ENCODE measurements at places on chromosomes 5 and 9.

DNA sequence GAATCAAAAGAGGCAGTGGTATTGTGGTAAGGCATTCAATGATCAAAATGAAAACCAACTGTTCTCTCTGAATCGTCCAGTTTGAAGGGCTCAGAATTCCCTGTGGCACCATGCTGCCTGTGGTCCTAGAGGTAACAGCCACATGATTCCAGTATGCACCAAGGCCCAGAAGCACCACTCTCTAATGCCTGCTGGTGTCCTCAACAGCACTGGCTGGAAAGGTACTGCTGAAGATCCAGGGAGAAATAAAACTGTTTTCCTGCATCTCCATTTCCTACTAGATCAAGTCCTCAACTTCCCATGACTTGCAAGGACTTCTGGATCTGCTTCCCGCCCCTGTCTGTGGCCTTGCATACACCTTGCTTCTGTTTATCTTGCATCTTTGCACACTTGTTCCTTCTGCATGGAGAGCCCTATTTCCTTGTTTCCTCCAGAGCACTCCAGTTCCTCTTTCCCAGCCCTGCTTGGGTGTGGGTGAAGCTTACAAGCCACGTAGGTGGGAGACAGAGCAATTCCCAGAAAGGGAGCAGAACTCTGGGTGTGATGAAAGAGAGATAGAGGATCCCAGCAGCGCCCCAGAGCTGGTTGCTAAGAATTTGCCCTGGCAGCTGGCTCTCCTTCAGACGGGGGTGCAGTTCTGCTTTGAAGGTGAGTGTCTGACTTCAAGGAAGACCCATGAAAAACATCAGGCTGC, 41.0 kb upstream of the EQTN start:
- no peak for DNase-seq

DNA sequence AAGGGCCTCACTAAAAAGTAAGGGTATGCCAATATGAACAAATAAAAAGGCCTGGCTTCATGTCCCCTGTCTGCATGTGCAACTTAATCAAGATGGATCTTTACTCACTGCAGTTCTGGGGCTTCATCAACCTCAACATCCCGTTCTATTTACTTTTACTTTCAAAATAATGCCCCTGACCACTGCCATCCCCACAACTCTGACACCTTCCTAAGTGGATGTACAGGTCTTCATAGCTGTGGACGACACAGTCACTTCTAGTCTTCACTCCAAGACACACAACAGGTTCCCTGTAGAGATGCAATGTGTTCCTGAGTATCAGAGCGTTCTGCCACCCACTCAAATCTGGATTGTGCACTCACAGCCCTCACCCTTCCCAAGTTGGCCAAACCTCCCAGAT, 136.1 kb downstream of the ENC1 start:
- no peak for DNase-seq

GRCh38 chr5:6737043-6737941, 24.1 kb downstream of the TENT4A start:
- no peak for DNase-seq

DNA sequence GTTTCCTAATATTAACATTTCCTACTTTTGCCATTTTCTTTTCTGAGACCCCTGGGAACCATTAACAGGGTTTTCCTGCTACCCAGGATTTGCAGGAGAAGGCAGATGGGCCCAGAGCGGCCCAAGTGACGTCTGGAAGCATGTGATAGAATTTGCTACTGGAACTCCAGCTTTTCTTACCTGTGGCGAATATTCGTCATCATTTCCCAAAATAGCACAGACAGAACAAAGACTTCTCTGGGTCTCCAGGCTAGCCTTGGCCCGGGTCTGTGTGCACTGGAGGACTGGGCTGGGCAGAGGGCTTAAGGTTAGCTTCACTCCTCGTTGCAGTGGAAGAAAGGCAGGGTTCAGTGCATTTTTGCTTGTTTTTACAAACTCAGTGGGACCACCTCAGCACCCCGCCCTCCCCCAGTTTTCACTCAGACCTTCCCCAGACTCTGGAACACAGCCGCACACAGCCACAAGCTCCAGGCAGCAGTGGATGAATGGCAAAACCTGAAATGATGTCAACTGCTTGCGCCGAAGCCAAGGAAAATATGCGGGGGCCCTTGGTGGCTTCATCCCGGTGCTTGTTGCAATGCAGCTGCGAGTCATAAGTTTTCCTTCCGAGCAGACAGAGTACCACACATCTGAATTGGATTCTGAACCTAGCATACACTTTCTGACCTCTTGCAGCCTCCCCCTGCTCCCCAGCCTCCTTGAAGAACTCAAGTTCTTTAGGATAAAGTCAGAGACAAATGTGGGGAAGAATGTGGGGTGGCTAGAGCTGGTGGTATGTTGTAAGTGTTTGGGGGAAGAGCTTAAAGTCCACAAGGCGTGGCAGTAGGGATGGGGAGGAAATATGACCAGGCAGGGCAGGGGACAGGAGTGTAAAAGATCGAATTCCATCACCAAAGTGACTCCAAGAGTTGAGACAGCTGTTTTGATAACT, 586.0 kb downstream of the CCDC171 start:
- no peak for DNase-seq

DNA sequence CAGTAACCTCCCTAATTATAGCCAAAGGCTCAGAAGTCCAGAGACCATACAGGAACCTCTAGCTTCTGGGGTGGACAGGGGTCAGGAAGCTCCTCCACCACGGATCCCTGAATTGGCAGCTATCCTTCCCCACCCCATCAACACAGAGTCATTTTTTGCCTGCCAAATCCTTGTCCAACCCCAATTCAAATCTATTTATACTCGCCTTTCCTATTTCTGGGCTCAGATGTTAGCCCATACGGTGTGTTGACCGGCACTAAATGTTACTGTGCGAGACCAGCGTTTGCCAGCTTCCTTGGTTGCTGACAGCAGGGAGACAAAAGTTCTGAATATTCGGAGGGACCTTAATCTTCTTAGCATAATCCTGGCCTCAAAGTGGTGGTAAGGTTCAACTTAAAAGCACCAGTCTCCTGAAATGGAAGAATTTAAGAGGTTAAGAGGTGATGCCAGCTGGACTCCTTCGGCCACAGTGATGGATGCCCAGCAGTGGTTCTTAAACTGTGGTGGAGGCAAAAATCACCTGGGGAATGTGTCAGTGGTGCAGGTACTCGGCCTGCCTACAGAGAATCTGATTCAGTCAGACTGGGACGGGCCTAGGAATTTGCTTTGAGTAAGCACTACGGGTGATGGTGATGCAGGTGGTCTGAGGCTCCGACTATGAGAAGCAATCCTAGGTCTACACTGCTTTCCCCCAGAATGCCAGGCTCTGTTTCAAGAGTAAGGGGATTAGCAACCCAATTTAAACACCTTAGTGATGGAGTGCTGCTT, 204.8 kb upstream of the MEF2C start:
- DNase-seq, result no peak

DNA sequence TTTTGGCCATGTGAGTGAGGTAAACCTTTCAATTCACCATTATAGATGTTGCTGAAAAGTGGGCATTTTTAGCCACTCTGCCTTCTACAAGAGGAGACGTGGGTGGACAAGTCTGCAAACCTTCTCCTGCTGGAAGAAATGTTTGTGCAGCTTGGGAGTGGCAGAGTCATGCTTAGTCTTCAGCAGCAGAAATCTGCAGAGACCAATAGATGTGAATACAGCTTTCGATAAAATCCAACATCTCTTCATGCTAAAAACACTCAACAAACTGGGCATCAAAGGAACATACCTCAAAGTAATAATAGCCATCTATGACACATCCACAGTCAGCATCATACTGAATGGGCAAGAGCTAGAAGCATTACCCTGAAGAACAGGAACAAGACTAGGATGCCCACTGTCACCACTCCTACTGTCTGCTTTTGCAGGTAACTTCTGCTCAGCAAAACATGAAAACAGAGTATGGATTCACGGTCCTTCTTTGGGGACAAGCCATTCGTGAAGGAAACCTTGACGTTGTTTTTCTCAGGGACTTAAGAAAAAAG, 91.3 kb downstream of the RALGPS1 start:
- no peak for DNase-seq

DNA sequence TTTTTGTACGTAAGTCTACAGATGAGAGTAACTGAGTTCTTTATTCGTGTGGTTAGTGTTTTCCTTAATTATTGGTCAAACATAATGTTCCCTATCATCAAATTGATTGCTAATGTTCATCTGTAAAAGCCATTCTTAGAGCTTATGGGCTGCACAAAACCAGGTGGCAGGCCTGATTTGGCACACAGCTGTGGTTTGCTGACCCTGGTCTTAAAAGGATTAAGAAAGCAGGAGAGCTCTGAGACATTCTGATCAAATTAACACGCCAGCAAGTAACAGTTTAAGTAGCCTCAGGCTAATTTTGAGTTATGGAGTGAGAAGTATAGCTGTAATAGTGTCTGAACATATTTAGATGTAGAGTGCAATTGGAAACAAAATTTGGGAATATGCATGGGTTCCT, 63.2 kb downstream of the PRR16 start:
- no peak for DNase-seq

DNA sequence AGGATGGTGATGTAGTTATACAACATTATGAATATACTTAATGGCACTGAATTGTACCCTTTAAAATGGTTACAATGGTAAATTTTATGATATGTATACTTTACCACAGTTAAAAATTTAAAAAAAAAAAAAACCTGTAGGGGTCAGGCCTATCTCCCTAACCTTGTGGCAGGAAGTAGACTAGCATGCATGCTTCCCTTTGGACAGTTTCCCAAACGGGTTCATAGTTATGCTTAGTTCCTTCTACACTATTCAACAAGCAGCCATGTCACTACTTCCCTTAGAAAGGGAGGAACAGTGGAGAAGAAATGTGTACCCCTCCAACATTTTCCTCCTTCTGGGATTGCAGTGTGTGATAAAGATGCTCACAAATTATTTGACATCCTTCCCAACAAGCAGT, 32.5 kb downstream of the IDNK start:
- DNase-seq, result no peak

GRCh38 chr5:124655921-124656511, 90.4 kb downstream of the ZNF608 start:
- no peak for DNase-seq

- DNase-seq, result no peak
Observed at GRCh38 chr5:156438076-156438475, 111.1 kb downstream of the SGCD start.

- DNase-seq, result no peak
Observed at GRCh38 chr5:113295111-113295539, 139.7 kb downstream of the TSSK1B start.

DNA sequence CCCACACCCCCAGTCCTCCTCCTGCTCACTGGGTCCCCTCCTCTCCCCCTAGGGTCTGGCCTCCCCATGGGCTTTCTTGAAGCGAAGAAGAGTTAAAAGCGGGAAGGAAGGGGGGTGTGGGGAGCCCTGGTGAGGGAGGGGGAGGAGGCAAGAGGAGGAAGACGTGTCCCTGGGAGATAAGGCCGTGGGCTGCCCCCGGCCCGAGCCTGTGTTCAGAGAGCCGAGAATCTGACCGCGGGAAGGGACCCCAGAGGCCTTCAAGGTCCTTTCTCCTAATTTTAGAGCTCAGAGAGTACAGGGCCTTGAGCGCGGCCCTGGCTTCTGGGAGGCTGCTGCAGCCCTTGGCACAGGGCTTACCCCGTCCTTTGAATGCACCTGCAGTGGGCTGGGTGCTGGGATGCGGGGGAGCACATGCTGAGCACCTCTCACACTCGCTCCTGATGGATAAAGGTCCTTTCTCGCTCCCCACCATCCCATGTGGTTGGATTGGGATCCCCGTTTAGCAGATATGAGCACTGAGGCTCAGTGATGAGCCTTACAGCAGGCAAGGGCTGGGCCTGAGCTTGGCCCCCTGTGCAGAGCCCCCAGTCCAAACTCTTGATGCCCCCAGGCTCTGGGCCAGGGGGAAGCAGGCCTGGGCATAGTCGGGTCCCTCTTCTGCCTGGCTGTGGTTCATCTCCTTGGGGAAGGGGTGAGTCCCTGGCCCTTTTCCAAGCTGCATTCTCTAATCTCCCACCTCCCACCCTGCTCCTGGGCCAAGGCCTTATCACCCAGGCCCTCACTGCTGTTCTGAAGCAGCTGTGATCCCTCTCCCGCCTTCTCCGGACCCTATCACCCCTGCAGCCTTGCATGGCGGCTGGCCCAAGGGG, 5.9 kb downstream of the GFI1B start:
- DNase-seq, result no peak

GRCh38 chr9:124500028-124500795, 7.0 kb downstream of the NR5A1 start:
- no peak for DNase-seq

DNA sequence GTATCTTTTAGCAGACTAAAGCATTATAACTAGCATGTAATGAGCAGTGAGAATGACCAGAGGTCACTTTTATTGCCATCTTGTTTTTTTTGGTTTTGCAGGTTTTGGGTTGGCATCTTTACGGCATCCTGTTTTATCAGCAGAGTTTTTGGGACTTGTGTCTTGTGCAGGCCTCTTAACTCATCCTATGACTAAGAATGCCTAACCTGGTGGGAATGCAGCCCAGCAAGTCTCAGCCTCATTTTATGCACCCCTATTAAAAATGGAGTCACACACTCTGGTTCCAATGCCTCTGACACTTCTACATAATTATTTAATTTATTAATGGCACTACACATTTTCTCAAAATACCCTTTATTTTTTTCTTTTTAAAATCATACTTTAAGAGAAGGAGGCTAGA, 726.5 kb upstream of the RIOK2 start:
- no peak for DNase-seq

DNA sequence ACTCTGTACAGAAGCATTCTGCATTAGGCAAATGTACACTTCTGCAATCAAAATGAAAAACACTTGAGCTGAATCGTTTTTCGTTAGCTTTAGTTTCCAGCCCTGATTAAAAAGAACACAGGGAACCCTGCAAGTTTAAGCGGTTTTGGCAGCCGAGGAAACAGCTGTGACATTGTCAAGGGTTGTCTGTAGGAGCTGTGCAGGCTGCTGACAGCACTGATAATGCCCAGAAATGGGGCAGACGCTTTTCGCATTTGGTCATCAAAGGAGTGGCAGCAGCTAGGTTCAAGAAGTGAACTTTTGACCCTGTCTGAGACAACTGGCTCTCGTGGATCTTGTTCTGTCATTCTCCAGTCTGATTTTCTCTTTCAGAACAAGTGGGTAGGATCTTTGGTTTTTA, 165.6 kb upstream of the CCDC152 start:
- DNase-seq, result no peak

DNA sequence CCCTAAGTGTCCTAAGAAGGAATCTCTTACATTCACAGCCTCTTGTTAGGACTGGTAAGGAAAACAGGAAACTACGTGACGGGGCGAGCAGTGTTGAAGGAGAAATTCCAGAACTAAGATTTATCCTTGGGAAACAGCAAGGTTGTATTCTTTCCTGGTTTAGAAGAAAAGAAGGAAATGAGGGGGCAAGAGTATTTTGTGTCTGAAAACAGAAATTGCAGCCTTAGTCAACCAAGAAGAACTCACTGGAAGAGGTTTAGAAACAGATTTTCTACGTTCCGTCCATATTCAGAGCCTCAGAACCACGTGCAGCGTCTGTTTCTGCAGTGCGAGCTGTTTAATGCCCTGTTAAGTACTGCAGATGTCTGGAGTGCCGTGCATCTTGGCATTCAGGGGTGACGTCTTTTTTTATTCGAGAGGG, 75.2 kb downstream of the GOLPH3 start:
- no peak for DNase-seq

Measured in activated CD8-positive, alpha-beta memory T cell treated with anti-CD3 and anti-CD28 coated beads for 1 hour (primary cell).